NCI-H1417 (cell line): ENCODE measurements at places on chromosomes 2 and 18.
A peak's percentile ranks its signal among the peaks of the same experiment; 100 is the strongest.

- no peak for DNase-seq
These were observed 11.3 kb upstream of the OXER1 start for GRCh38 chr2:42775186-42775585.

- DNase-seq: no peak
These were observed 1611.5 kb upstream of the TMEFF2 start for GRCh38 chr2:193806088-193806774.

DNA sequence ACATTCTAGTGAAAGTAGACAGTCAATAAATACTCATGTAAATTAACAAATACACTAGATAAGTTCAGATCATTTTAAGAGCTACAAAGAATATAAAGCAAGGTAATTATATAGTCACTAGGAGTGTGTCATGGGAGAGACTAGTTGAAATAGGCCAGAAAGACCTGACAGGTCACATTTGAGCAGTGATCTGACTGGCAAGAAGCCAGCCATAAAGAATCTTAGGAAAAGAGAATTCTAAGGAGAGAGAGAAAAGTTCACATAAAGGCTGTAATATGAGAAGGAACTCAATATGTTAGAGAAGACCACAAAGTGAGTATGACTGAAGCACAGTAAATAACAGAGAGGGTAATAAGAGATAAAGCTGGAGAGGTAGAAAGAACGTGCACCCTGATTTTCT is 31.2 kb downstream of the VSNL1 start:
- no peak for DNase-seq

DNA sequence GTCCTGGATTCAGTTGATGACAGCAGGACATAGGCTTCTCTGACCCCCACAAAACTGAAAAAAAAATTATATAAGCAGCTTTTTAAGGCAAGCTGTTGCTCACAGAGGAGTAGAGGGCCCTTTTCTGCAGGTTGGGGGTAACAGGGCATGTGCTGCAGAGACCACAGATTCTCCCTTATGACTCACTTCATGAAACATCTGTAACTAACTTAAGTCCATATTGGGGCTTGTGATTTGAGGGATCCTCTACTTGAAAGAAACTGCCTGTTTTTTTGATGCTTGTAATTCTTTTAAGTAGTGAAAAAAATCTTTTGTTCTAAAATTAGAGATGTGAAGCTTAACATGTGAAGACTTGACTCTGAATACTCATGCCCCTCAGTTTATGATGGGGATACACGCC is 33.4 kb downstream of the XRCC5 start:
- no peak for DNase-seq

DNA sequence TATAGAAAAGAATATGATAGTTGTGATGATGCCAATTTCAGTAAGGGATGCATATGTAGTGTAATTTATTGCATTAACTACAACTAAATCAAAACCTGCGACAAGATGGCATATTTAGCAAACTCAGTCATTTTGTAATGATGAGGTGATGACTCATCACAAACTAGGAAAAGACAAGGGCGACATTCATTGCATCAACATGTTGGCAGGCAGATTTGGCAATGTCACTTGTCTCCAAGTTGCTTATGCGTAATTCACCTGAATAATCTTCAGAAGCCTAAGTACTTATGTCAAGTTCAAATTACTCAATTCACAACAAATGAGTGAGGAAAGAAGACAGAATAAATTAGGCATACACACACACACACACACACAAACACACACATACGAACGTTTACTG is 273.2 kb upstream of the RGPD4 start:
- no peak for DNase-seq

DNA sequence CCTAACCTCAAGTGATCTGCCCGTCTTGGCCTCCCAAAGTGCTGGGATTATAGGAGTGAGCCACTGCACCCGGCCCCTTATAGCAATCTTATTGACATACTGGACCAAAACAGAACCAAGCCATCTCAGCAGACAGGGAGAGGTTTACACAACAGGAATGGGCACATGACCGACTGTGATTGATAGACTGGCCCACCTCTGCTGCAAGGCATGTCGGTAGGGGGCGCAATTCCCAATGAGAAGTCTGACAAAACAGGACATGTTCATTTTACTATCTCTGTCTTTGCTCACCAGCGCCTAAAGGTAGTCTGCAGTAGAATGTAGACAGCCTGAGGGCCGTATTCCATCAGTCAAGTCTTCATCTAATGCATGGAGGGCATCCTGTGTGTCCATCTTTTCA is 2.0 kb downstream of the LYPD6B start:
- no peak for DNase-seq

GRCh38 chr2:180056367-180057118 is 49.4 kb upstream of the CWC22 start:
- no peak for DNase-seq

DNA sequence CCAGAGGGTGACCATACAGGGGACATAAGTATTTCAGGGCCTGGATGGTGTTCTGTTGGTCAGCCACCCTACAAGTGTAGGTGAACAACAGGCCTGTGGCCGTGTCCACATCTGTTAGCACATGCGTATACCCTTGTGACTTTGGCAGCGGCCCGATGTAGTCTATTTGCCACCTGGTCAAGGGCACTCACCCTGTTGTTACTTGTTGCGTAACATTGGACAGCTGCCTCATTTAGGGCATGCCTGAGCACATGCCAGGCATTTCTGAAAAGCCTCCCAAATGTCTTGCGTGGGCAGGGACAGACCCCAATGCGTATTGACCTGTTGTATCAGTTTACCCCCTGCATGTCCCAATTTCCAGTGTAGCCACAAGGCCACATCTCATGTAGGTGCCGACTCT is 235.0 kb downstream of the MBD5 start:
- DNase-seq: no peak

- no peak for DNase-seq
These were observed 716.3 kb downstream of the TSN start for GRCh38 chr2:122471753-122472152.

- DNase-seq: no peak
These were observed 493.7 kb downstream of the TMX3 start for GRCh38 chr18:68221111-68221724.

DNA sequence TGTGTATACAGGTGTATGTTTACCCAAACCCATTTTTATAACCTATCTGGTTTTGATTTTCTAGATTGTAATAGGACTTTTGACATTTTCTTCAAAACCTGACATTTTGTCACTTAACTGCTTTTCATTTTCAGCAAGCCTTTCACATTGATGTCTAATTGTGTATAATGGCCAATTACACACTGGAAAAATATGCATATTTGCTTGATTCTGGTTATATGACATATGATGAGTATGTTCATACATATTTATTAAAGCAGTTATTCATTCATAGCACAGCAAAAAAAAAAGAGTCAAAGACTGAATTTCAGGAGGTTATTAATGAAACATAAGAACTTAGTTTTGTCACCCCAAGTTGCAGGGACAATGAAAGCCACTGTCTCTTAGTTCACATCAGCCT is 307.7 kb upstream of the TNP1 start:
- no peak for DNase-seq

GRCh38 chr2:39849982-39850526 is 71.0 kb upstream of the THUMPD2 start:
- DNase-seq: peak; percentile 24

GRCh38 chr18:34807106-34807796 is 97.2 kb downstream of the DTNA start:
- DNase-seq: no peak

DNA sequence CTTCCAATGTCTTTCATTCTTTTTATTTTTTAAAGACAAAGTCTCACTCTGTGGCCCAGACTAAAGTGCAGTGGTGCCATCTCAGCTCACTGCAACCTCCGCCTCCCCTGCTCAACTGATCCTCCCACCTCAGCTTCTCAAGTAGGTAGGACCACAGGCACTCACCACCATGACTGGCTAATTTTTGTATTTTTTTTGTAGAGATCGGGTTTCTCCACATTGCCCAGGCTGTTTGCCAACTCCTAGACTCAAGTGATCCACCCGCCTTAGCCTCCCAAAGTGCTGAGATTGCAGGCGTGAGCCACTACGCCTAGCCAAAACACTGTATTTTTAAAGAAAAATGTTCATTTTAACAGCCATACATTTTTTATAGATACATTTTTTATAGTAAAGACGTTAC is 12.7 kb downstream of the GCKR start:
- DNase-seq: peak; percentile 37

DNA sequence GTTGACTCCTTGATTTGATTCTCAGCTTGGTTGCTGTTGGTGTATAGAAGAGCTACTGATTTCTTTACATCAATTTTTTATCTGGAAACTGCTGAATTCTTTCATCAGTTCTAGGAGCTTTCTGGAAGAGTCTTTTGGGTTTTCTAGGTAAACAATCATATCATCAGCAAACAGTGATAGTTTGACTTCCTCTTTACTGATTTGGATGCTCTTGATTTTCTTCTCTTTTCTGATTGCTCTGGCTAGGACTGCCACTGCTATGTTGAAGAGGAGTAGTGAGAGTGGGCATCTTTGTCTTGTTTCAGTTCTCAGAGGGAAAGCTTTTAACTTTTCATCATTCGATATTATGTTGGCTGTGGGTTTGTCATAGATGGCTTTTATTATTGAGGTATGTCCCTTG is 140.5 kb downstream of the ZNF236 start:
- no peak for DNase-seq

GRCh38 chr2:60149176-60149575 is 404.3 kb downstream of the BCL11A start:
- no peak for DNase-seq

GRCh38 chr2:30439296-30439695 is 7.8 kb upstream of the LCLAT1 start:
- no peak for DNase-seq

DNA sequence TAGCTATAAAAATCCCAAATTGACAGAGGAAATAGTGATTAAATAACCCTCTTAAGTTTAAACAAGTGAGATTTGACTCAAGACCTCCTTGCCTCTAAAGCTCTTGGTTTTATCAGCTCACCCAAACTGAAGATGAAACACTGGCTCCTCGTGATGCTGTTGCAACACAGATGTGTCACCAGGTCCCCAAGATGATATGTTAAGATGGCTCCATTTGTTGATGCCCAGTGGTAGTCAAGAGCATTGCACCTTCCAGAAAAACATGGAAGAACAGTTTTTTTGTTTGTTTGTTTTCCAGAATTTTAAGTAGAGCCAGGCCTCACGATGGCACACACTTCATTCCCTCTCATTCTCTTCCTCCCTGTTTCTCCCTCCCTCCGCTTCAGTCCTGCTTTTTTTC is 399.8 kb downstream of the TXNL1 start:
- no peak for DNase-seq

GRCh38 chr2:206160807-206161179 is 1.1 kb downstream of the EEF1B2 start:
- no peak for DNase-seq

DNA sequence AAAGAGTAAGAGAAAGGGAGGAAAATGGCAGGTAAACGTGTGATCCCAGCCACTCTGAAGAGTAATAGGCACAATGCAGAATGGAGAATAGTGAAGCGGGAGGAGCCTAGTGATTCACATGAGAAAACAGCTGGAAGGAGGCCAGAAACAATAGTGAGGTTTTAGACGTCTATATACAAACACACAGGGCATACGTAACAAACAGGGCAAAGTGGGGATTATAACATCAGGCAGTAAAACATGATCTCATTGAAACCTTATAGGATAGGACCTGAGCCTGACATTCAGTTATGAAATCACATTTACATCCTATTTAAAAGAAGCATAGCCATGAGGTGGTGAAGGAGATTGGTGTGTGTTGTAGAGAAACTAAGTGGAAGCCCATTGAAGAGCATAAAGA is 33.0 kb upstream of the GATA6 start:
- no peak for DNase-seq
